ENCODE measurements at places on chromosomes 7 and 10. TPM values are rescaled to one million over a fixed set of nuclear protein-coding genes. Genes with fewer than 3 reads are reported as not detected.

GRCh38 chr7:38658921-38659320, 27.7 kb upstream of the AMPH start:
- peak; percentile 10 for DNase-seq

The HIP1 gene
- total RNA-seq: 3.2 TPM

- DNase-seq: no peak
These were observed 169.1 kb upstream of the CELF2 start for GRCh38 chr10:10848488-10849111.

GRCh38 chr10:130941886-130942285, 369.6 kb downstream of the TCERG1L start:
- no peak for DNase-seq

- DNase-seq: no peak
These were observed 40.4 kb downstream of the PHTF2 start for GRCh38 chr7:77838929-77839491.

The ATP5F1C gene
- 153 TPM for total RNA-seq

GRCh38 chr10:26555719-26556368, 117.7 kb downstream of the APBB1IP start:
- peak; percentile 62 for DNase-seq

The COL17A1 gene
- total RNA-seq: 626 TPM

DNA sequence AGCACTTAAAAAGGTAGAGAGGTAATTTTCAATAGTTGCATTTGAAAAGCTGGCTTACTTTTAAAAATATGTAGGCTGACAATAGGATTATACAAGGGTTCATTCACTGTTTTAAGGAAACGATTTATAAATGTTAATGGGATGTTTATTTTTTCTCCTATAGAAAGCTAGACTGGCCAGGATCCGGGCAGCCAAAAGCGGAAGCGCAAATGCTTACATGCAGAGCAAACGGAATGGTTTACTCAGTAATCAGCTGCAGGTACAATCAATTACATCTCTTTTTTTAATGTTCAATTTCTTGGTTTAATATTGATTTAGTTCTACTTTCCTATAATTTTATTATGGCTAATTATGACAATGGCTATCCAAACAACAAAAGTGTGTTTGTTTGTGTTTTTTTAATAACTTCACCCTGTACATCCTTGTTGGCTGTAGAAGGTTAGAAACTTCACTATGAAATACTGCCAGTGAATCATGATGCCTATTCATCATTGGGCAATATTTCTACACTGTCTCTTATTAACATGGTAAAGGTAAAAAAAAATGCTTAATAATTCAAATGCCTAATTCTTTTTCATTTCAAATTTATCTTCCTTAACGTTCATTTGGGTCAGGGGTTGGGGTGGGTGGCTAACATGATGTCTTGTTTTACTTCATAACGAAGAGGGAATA, 116.4 kb downstream of the TSPAN12 start:
- DNase-seq: peak; percentile 78

The GSTO2 gene
- 29.2 TPM for total RNA-seq

DNA sequence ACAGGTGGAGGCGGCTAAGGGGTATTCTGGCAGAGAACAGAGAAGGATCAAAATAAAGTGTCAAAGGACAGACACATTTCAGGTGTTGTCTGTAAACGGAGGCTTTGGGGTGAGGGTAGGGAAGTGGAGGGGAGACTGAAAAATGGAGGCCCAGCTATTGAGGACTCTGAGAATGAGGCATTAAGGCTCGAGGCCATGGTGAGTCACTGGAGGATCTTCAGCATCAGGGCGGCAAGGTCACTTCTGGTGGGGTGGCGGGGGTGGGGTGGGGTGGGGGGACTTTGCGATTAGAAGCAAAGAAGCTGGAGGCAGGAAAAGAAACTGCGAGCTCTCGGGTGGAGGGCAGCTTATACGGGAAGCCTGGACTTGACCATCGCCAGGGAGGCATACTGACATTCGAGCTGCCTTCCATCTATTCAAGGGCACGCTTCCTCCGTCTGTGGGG, 58.4 kb upstream of the PCGF5 start:
- DNase-seq: peak; percentile 35

DNA sequence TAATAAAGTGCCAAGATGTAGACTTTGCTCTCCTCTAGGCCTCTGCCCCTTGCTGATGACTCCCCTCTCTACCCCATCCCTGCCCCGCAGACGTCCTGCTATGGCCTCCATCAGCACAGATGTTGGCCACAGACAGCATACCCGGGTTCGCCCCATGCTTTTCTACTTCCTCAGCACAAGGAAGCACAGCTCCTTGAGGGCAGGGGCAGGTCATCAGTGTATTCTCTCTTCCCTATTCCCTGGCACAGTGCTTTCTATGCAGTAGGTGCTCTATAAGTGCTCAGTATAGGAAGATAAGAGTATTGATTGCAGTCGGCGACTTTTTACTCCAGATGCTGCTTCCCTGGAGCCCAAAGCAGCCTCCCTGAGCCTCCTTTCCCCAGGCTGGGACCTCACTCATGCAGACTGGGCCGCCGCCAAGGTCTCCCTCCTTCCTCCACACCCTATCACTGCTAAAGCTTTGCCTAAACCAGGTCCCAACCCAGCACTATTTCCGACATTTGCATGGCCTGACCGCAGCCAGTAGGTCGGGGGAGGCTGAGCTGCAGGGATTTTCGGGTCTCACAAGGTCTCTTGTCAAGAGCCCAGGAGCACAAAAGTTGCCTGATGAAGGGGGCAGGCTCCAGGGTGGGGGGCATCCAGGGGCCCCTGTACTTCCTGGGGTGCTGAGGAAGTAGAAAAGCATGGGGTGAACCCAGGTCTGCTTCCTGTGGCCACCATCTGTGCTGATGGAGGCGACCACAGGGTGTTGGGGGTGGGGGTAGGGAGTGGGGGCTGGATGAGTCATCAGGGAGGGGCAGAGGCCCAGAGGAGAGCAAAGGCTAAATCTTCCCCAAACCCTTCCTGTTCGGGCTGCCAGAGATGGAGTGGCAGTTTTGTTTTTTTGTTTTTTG, 8.0 kb downstream of the CALHM3 start:
- no peak for DNase-seq

DNA sequence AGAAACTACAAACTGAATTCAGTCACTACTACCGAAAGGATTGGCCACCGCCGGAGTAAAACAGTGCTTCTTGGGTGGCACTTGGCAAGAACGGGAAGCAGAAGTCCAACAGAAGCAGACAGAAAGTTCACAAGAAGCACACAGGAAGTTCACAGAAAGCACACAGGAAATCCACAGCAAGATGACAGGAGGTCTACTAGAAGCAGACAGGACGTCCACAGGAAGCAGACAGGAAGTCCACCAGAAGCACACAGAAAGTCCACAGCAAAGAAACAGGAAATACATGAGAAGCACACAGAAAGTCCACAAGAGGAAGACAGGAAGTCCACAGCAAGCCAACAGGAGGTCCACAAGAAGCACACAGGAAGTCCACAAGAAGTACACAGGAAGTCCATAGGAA, 399.2 kb upstream of the AUTS2 start:
- DNase-seq: no peak

GRCh38 chr10:34551295-34551694, 263.8 kb downstream of the PARD3 start:
- DNase-seq: no peak

GRCh38 chr10:11237571-11237970, 219.9 kb downstream of the CELF2 start:
- DNase-seq: no peak

GRCh38 chr7:7706101-7706511, 12.3 kb downstream of the RPA3 start:
- DNase-seq: no peak

- peak; percentile 98 for DNase-seq
These were observed 9.5 kb upstream of the ADAM12 start for GRCh38 chr10:126397640-126398382.

DNA sequence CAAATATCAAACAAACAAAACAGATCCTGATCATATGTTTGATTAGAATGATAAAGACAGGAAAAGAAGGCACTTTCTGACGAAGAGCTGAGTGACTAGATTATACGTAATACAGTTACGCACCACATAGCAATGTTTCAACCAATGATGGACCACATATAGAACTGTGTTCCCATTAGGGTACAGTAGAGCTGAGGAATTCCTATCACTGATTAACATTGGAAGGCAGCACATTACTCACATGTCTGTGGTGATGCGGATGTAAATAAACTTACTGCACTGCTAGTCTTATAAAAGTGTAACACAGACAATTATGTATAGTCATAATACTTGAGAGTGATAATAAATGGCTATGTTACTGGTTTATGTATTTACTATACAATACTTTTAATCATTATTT, 98.3 kb downstream of the PTN start:
- DNase-seq: no peak

- DNase-seq: no peak
These were observed 108.1 kb downstream of the GNAT3 start for GRCh38 chr7:80403686-80404241.

GRCh38 chr10:34581801-34582532, 233.1 kb downstream of the PARD3 start:
- peak; percentile 83 for DNase-seq

- DNase-seq: peak; percentile 97
These were observed 73.6 kb downstream of the CCDC3 start for GRCh38 chr10:12927896-12928295.

DNA sequence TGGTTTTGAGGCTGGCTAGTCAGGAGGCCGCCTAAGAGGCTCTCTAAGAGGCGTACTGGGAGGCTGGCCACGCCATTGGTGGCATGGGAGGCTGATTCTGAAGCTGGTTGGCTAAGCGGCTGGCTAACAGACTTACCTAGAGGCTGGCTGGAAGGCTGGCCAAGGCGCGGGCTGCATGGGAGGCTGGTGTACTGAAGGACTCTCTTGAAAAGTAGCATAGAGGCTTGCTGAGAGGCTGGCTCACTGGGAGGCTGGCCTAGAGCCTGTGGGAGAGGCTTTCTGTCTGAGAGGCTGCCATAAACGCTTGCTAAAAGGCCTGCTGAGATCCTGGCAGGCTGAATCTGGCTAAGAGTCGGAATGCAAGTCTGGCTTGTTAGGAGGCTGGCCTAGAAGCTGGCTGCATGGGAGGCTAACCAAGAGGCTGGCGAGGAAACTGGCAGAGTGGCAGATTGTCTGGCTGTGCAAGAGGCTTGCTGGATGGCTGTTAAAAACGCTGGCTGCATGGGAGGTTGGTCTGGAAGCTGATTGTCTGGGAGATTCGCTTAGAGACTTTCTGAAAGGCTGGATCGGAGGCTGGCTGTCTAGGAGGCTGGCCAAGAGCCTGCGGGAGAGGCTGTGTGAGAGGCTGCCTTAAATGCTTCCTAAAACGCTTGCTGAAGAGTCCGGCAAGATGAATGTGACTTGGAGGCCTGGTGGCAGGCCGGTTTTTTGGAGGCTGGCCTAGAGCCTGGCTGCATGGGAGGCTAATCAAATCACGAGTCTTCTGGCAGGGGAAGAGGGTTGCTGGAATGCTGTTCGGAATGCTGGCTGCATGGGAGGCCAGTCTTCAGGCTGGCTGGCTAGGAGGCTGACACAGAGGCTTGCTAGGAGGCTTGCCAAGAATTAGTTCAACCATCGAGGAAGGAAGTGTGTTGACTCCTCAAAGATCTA, 134.2 kb downstream of the OR13A1 start:
- no peak for DNase-seq

- no peak for DNase-seq
These were observed 85.4 kb downstream of the ICA1 start for GRCh38 chr7:8176370-8177081.

GRCh38 chr10:72276013-72276387, 2.3 kb downstream of the DDIT4 start:
- DNase-seq: peak; percentile 84

DNA sequence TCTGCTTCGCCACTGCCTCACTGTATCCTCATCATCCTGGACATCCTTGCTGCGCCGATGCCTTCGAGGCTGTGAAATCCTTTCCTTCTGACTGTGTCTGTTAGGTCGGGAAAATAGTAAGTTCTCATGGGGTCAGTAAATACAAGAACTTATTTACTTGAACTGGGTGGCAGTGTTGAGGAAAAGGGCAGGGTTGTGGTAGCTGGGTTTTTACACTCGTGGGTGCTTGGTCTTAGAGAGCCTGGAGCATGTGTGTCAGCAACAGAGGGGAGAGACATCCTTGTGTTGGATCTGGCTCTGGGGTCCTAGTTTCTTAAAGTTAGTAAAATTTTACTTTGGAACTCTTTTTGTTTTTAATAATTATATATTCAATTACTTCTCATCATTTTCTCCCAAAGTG, 112.9 kb upstream of the GATA3 start:
- no peak for DNase-seq

- DNase-seq: no peak
These were observed 92.6 kb upstream of the KIF5B start for GRCh38 chr10:32148864-32149251.

GRCh38 chr7:40673285-40673684, 538.5 kb downstream of the SUGCT start:
- DNase-seq: peak; percentile 63

The PDSS1 gene
- total RNA-seq: 6.1 TPM

The HMX3 gene
- 0.13 TPM for total RNA-seq

DNA sequence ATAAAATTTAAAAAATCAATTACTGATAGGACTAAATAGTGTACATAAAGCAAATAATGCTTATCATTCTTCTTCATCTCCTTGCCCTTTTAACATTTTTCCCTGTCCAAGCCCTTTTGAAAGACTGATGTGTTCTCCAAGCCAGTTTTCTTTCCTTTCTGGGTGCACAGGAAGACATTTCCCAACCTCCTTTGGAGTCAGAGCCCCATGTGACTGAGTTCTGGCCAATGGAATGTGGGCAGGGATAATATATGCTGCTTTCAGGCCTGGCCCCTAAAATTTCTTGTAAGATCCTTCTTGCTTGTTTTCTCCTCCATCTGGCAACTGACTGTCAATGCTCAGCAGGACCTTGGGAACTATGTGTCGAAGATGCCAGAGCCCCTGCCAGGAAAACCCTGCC, 197.5 kb downstream of the EMX2 start:
- no peak for DNase-seq

DNA sequence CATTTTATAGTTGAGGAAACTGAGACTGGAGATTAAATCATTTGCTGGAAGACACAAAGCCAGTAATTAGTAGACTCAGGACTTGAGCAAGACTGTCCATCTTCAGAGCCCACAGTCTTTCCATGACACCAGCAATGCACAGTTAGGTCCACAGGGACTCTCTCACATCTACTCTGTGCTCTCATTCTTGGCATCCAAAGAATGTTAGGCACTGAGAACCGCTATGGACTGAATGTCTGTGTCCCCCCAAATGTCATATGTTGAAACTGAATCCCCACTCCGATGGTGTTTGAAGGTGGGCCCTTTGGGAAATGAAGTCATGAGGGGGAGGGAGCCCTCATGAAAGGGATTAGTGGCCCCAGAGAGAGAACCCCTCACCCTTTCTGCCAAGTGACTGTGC, 100.6 kb downstream of the LANCL2 start:
- DNase-seq: no peak

GRCh38 chr10:124303662-124304418, 114.9 kb downstream of the OAT start:
- DNase-seq: no peak

Measured in bronchial epithelial cell (primary cell).